ENCODE measurements at places on chromosomes 4 and X. TPM values are rescaled to one million over a fixed set of nuclear protein-coding genes. Genes with fewer than 3 reads are reported as not detected.

MAGEC2 gene
- total RNA-seq = not detected

ARHGAP6 gene
- not detected for total RNA-seq

PCYT1B gene
- total RNA-seq = not detected

TLL1 gene
- 0.15 TPM for total RNA-seq

LRP2BP gene
- total RNA-seq = 0.18 TPM

USP11 gene
- total RNA-seq = 53.0 TPM

HPSE gene
- total RNA-seq = 1.1 TPM

SLC7A11 gene
- 27.5 TPM for total RNA-seq

DSPP gene
- not detected for total RNA-seq

DCAF4L1 gene
- 0.12 TPM for total RNA-seq

SLC49A3 gene
- total RNA-seq = 0.15 TPM

PNCK gene
- 0.37 TPM for total RNA-seq

MCUB gene
- 22.4 TPM for total RNA-seq

TSPAN7 gene
- 2.9 TPM for total RNA-seq

HERC5 gene
- total RNA-seq = 4.5 TPM

CT47B1 gene
- total RNA-seq = 0.07 TPM

MAP9 gene
- 5.6 TPM for total RNA-seq

HEPH gene
- total RNA-seq = not detected

FABP2 gene
- total RNA-seq = not detected

ZFYVE28 gene
- 2.7 TPM for total RNA-seq

GPR50 gene
- total RNA-seq = 0.17 TPM

HTR2C gene
- not detected for total RNA-seq

ITIH6 gene
- total RNA-seq = 0.01 TPM

MSANTD1 gene
- 0.15 TPM for total RNA-seq

OTC gene
- total RNA-seq = not detected

ARMCX1 gene
- total RNA-seq = 0.68 TPM

COX7B gene
- 612 TPM for total RNA-seq

ASB12 gene
- total RNA-seq = not detected

CFAP47 gene
- total RNA-seq = not detected

SHROOM4 gene
- total RNA-seq = not detected

RTL3 gene
- total RNA-seq = not detected

EVC gene
- 12.9 TPM for total RNA-seq

TMEM31 gene
- not detected for total RNA-seq

DCAF12L2 gene
- total RNA-seq = 0.12 TPM

WWC2 gene
- total RNA-seq = 14.9 TPM

GPAT3 gene
- total RNA-seq = 41.4 TPM

SLC2A9 gene
- total RNA-seq = 0.19 TPM
